ENCODE measurements at places on chromosomes 7 and 10.

DNA sequence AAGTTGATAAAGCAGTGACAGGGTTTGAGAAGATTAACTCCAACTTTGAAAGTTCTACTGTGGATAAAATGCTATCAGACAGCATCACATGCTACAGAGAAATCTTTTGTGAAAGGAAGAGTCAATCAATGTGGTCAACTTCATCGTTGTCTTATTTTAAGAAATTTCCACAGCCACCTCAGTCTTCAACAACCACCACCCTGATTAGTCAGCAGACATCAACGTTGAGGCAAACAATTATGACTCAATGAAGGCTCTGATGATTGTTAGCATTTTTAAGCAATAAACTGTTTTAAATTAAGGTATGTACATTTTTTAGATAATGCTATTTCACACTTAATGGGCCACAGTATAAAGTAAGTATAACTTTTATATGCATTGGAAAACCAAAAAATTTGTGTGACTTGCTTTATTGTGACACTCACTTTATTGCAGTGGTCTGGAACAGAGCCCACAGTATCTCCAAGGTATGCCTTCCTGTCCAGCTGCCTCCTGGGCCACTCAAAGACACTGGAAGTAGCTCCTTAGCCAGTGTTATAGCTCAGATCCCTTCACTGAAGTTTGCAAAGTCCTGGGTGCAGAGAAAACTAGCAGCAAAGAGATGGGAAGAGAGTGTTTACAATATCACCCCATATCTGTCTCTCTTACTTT lies 293.1 kb downstream of the ARHGAP12 start:
- DNase-seq = no peak

DNA sequence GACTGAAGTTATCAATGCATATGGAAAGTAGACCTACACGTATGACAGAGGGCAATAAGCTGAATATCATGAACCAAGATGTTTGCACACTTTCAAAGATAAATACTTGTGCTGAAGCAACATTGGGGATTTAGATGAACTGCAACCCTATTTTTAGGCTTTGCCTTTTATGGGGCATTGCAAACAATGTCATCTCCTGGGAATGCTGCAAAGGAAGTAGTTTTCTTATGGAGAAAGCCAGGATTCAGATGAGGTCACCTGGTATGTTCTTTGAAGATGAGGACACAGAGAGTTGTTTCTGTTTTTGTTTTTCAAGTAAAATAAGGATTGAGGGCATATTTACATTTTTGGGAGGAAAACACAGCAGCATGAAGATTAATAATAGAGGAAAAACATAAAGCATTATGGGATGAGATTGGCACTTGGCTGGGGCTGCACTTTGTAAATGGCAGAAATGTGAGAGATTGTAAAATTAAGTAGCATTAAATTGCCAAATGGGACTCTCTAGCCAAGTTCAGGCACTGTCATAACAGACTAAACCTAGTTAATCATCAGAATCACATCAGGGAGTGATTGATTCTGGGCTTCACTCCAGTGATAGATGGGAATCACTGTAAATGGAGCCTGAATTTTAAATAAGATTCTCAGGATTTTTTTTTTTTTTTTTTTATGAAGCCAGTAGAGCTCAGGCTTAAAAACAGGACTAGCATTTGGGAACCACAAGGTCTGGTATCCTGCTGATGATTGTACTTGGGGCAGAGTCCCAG lies 63.1 kb downstream of the MALRD1 start:
- DNase-seq = no peak

- DNase-seq = no peak
Observed at GRCh38 chr10:20489961-20490360, 407.1 kb downstream of the NEBL start.

GRCh38 chr10:18219146-18219545 lies 78.9 kb downstream of the CACNB2 start:
- DNase-seq = no peak

Measured in myocyte (in vitro differentiated cells).